Head of caudate nucleus (tissue), 42 donors: ENCODE measurements at places on chromosomes 7 and 10.

DNA sequence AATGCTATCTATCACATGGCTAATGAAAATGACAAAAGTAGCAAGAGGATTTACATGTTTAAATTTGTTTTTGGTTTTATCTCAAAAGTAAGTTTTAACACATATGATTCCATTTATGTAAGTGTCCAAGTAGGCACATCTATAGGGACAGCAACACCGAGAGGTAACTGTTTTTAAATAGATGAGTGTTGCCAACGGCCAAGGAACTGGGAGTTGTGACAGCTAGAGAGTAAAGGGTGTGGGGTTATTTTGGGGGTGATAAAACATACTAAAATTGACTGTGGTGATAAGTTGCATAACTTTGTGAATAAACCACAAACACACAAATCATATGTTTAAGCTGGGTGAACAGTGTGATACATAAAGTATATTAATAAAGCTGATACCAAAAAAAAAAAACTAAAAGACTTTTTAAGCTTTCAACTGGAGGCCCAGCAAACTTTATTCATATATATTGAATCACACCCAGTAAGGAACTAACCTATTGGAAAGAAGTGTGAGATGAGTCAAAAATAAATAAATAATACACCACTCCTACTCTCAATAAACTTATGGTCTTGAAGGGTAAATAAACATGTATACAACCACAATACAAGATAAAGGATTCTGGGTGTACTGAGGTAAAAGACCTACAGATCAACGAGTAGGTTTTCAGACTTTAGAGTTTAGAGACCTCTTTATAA is 33.0 kb downstream of the LRRC72 start:
- no peak for DNase-seq

GRCh38 chr10:125399289-125399688 is 238.9 kb upstream of the CTBP2 start:
- DNase-seq, result no peak

GRCh38 chr7:159197066-159197975 is 52.7 kb upstream of the VIPR2 start:
- DNase-seq, result no peak

DNA sequence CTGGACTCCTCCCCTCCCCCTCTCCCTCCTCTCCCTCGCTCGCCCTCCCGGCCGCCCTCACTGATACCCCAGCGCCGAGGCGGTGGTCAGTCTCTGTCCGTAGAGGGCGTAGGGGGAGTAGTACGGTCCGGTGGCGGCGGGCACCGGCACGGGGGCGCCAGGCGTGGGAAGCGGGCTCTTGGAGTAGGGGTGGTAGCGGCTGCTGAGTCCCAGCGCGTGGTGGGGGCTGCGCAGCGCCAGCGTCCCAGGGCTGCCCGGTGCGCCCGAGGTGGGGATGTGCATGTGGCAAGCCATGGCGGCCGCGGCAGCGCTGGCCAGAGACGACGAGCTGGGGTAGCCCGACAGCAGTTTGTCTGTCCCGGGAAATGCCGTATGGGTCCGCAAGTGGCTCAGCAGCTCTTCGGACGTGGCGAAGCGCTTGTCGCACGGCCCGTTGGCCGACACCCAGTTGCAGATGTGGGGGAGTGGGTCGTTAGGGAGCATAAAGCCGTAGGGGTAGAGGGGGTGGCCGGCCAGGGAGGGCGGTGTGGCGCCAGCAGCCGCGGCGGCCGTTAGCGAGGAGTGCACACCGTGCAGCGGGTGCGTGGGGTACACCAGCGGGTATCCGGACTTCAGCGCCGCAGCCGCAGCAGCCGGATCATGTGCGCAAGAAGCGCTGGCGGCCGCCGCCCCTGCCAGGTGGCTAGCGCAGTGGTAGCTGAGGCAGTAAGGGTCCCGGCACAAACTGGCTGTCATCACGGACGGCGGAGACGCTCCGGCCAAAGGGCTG is 2.7 kb downstream of the ZNF503 start:
- no peak for DNase-seq

GRCh38 chr7:124635416-124635815 is 130.2 kb downstream of the GPR37 start:
- no peak for DNase-seq

DNA sequence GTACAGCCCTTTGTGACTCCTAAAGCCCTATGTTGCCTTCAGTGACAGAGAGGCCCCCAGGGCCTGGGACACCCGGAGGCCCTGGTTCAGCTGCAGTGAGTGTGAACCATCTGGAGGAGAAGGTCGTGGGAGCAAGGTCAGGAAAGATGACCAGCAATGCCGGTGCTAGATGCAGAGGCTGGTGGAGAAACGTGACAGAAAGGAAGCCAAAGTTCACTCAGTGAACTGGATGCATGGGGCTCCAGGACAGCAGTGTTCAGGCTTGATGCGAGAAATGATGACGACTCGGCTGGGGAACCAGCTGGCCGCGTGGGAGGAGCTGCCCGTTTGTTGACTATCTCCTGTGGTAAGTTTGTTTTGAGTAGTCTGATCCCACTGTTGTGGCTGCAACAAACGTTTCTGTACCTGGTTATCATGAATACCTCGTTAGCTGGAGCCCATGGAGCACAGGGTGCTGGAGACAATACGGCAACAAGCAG is 54.1 kb upstream of the MKRN1 start:
- DNase-seq, result no peak

GRCh38 chr7:29893351-29893965 is 87.2 kb downstream of the WIPF3 start:
- no peak for DNase-seq

- no peak for DNase-seq
Measured at GRCh38 chr10:113930482-113931057, 76.1 kb downstream of the NHLRC2 start.

- no peak for DNase-seq
Measured at GRCh38 chr10:129810-130209, 5.4 kb upstream of the ZMYND11 start.

- DNase-seq, result no peak
Measured at GRCh38 chr10:78365694-78366093, 332.0 kb downstream of the RPS24 start.

DNA sequence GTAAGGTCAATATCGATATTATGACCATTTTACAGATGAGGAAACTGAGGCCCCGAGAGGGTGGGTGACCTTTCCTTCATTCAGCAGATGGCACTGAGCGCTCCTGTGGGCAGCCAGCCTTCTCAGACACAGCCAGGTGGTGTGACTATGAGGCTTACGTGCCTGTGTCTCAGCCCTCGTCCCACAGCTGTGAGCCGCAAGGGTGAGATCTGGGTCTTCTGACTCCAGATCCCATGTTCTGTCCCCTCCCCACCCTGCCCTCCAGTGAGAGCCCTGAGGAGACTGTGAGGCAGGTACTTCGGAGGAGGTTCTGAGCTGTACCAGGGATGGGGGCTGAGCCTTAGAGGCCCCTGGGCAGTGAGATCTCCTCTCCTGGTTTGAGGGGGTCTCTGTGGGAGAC is 613.8 kb upstream of the FOXK1 start:
- no peak for DNase-seq

GRCh38 chr7:116771640-116772039 is 90.7 kb upstream of the CAPZA2 start:
- no peak for DNase-seq

- DNase-seq, result no peak
Measured at GRCh38 chr10:76357726-76358415, 926.4 kb downstream of the LRMDA start.

GRCh38 chr10:855079-855478 is 76.4 kb downstream of the LARP4B start:
- no peak for DNase-seq

- no peak for DNase-seq
Measured at GRCh38 chr7:36742911-36743775, 18.8 kb upstream of the AOAH start.

GRCh38 chr7:6442114-6442513 is 5.6 kb downstream of the DAGLB start:
- peak; percentile 21 for DNase-seq

- DNase-seq, result no peak
Measured at GRCh38 chr10:17064435-17064834, 65.2 kb downstream of the CUBN start.

DNA sequence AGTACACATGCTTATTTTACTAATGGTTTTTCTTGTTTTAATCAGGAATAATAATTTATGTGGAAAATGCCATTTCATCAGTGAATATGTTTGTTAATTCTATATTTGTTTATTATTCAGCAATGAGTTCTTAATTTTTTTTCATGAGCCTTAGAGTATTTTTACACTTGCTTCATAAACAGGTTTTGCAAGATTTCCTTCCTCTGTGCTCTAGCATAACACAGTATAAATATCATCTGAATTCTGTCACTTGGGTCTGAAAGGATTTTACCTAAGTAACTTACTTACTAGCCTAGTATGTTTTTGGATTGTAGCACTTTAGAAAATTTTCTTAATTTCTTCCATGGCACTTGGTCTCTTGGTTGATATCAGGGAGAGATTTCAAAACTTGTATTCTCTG is 45.8 kb downstream of the GLCCI1 start:
- DNase-seq, result no peak

- no peak for DNase-seq
Measured at GRCh38 chr10:121772884-121773283, 154.9 kb downstream of the ATE1 start.

- no peak for DNase-seq
Measured at GRCh38 chr7:132750530-132751217, 174.4 kb upstream of the PLXNA4 start.

DNA sequence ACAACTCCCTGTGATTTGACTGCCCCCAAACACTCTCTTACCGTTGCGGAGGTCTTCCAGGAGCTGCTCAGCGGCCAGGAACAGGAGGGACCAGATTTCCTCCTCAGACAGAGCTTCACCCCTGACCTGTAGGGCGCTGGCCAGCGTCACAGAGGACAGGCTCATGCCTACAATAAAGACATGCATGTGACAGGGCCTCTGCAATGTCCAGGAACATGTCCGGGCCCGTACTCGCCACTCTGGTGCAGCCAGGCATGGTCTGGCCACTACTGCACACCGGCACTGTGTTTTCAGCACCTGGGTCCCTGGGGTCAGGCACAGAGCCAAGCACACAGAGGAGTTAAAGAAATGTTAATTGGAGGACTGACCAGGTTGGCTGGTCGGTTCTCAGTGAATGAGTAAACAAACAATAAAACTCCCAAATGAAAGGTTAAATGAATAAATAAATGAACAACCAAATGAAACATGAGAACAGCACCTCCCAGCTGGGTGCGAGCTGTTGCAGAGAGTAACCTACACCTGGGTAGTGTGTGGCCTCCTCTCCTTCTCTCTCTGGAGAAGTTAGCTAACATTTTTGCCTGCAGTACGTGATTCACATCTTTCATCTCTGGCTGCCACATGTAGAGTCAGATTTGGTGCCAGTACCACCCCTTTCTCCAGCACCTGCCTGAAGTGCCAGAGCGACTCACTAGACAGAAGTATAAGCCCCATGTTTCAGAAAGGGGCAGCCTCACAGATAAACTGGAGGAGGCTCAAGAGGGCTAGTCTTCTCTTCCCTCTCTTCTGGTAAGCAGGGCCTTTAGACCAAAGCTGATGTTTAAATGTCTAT is 22.8 kb downstream of the FRMPD2 start:
- DNase-seq, result no peak

- DNase-seq, result peak; percentile 35
Measured at GRCh38 chr7:57404343-57404966, 45.5 kb upstream of the ZNF716 start.

DNA sequence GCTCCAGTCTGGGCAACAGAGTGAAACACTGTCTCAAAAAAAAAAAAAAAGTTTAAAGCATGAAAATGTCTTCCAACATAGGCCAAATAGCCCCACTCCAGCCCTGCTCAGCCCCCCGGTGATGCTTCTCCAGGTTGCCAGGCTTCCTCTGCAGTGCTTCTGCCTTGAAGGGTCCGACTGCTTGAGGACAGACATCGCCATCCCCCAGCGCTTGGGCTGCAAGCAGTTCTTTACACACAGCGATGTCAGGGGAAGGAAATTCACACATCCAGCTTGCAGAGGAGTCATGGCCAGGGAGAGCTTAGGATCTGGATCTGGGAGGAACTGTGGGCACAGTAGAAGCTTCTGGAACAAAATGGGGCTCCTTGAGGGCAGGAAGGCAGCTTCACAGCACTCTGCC is 26.9 kb downstream of the LYZL1 start:
- DNase-seq, result no peak

- no peak for DNase-seq
Measured at GRCh38 chr7:2404714-2405119, 1.3 kb downstream of the CHST12 start.

DNA sequence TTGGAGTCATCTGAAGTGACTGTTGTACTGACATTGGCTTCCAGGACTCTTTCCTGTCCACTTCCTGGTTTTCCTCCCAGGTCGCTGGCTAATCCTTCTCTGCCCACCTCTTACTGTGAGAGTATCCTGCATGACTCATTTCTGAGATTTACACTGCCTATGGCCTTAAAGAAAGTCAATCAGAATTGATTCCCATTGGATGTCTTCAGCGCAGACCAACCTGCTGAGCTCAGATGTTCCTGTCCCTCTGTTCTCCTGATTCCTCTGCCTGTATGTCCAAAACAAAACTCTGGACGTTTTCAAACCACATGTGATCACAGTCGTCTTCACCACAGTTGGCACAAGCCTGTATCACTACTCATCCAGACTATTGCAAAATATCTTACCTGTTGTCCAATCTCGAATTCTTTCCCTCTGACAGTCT is 262.1 kb downstream of the CREB5 start:
- DNase-seq, result no peak

DNA sequence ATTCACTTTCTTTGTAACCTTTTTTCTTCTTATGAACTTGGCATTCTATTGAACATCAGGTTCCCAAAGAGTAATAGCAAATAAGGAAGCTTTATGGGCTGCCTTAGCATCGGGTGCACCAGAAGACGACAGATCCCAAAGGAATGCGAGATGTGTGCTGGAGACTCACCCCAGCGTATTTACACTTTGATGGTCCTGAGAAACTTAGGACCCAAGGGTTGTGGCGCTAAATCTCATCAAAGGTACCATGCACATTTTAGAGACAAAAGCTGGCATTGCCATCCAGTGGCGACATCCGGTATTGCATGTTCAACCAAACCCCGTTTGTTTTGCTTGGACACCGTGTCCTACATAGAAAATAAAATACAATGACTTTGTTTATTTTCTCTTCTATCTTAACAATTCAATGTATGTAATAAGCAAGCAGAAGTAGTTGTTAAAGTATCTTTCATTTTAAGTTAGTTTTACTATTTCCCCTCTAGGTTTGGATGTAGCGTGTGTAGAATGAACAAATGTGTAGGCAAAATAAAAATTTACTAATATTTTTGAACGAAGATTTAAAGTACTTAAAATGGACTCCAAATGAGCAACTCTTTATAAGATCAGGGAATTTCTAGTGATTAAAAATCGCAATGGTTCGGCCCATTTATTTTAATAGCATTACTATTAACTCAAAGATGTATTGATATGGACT is 1154.8 kb downstream of the GATA3 start:
- DNase-seq, result peak; percentile 79
